Fibroblast of mammary gland (primary cell): ENCODE measurements at places on chromosomes 6 and 20.
A peak's percentile ranks its signal among the peaks of the same experiment; 100 is the strongest.

- no peak for DNase-seq
Measured at GRCh38 chr20:38252292-38253288, 7.9 kb downstream of the KIAA1755 start.

- DNase-seq: no peak
Measured at GRCh38 chr6:154872542-154873114, 122.5 kb upstream of the TIAM2 start.

DNA sequence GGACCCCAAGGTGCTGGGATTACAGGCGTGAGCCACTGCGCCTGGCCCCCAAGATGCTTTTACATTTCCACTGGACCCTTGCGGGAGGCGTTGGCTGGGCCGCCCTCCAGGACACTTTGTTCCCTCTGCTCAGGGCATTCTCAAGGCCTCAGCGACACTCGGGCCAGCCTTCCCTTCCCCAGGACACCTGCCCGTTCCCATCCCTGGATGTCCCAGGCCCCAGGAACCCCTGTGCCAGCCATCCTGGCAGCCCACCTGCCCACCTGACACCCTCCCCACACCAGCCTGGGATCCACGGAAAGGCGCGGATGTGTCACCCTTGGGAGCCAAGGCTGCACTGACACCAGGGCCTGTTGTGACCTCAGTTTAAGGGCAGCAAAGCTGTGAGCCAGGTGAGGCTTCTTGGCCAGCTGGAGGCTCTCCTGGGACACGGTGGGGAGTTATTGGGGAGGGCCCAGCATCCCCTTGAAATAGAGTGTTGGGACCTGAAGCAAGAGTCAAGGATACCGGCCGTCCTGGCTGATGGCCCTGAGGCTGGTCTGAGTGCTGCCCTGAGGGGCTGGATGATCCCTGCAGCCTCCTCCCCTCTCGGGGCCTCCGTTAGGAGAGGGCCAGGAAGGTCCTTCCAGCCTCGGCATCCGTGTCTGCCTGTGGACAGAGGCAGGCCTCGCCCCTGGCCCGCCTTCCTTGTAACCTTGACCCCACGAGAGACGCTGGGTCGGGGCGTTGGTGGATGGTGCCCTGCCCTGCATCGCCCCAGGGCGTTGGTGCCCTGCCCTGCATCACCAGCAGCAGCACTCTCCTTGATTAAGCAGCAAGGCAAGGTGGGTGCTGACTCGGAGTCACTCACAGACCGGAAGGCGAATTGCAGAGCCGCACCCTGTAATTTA lies 84.2 kb upstream of the BHLHE23 start:
- no peak for DNase-seq

DNA sequence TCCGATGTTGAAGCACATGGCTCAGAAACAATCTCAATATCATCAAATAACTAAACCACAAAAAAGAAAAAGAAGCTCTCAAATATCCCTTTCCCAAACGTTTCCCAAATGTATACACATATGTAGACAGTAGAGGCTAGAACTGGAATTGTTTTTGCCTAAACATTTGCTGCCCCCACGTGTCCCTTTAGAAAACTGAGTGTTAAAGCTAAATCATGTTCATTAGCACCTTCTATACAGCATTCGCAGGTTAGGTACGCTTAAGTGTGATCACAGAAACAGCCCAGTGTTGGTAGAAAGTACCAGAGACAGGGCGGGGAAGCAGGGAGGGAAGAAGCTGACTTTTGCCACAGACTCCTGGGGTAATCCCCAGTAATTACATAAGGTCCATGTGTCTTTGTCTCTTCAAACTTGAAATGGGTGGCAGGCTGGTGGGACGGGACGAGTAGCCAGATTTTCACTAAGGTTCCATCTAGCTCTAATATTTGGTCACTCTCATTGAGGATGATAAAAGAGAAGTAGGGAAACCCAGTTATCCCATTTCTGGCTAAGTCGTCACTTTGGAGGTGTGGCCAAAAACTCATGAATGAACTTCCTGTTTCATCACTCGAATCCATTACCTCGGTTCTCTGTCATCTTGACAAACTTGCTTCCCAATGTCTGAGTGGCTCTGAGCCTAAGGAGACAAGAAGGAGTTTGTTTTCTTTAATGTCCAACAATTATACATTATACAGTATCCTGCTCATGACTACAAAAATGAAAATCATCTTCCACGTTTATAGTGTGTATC lies 15.0 kb upstream of the TFAP2A start:
- DNase-seq: peak; percentile 42

GRCh38 chr6:45956663-45957062 lies 59.0 kb downstream of the CLIC5 start:
- no peak for DNase-seq

DNA sequence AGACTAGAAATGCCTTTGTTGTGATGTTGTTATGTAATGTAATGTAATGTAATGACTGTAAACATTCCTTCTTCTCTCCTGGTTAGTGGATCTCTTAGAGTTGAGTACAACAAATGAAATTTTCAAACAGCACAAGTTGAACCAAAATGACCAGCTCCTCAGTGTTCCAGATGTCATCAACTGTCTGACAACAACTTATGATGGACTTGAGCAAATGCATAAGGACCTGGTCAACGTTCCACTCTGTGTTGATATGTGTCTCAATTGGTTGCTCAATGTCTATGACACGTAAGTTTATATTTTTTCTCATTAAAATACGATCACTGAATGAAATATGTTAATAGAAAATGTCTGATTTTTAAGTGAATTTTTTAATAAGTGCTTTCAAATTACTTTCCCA lies 496.7 kb downstream of the UTRN start:
- no peak for DNase-seq

GRCh38 chr6:42745083-42745639 lies 742 bp downstream of the TBCC start:
- DNase-seq: no peak

DNA sequence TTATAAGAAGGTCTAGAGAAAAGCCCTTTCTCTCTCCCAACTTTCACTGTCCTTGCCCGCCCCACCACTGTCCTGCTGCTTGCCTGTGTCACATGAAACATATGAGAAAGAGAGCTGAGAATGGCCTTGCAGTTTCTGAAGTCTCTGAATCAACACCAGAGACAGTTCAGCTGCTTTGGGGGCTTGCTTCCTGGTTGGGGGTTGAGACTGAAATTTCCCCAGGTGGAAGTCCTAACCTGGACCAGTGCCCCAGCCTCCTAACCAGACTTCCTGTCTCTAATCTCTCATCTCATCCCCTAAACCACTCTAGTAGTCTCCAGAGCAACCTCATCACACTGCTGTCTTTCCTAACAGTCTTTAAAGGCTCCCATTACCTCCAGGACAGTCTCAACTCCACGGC lies 10.7 kb downstream of the TRAM2 start:
- DNase-seq: no peak

GRCh38 chr6:36722879-36723278 lies 25.3 kb downstream of the RAB44 start:
- DNase-seq: no peak

DNA sequence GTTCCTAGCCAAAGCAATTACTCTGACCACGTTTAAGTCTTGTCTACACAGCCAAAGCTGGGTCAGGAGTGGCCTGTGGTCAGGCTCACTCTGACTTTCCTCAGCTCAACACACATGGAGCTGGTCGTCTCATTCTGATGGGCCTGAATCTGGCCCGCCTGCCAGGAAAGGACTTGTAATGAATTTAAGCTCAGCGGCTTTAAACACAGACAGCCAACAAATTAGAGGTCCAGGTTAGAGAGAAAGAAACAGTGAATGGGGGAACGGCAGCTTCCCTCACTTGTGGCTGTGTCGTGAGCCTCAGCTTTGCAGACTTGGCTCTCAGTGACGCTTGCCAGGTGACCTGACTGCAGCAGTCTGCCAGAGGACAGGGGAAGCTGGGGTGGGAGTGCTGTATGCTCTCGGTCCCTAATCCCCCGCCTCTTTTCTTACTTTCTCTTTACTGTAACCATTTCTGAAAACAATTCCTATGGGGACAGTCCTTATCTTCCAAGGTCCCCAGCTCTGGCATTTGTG lies 121.9 kb upstream of the AGPAT4 start:
- DNase-seq: no peak

DNA sequence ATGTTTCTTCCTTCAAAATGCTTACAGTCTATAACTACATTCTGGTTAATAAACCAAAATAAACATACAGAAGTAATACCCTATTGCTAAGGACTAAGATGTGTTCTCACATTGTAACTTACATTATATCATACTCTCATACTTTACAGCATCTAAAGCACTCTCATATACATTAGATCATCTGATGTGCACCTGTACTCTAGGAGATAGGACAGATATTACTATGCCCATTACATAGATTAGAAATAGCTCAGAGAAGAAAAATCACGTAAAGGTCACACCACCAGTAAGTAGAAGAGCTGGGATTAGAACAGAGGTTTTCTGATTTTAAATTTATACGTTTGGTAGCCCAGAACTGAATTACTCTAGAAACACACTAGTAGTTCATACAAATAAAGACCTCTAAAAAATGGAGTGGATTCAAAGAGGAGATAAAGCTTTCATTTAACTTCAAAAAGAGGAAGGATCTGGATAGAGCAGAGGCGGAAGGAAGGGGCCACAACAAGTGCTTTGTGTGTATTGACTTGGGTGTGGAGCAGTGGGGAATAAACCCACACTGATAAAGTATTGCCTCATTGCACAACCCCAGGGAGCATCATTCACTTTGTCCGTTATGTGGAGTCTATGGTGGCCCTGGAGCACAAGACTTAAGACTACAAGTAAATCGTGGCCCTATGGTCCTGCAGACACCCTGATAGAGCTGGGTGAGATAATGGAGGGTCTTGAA lies 30.9 kb downstream of the SLC2A12 start:
- DNase-seq: no peak

DNA sequence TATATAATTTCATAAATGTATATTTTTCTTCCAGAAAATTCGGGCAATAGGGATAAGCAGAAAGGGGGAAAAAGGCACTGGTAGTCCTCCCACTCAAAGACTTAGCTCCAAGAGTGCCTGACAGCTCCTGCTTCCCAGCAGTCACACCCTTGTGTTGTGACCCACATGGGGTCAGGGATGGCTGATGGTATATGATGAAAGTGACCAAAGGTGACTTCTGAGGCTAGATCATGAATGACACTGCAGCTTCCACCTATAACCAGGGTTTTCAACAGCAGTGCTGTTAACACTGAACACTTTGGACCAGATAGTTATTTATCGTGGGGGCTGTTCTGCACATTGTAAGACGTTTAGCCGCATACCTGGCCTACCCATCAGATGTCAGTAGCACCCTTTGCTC lies 22.3 kb downstream of the FAM50B start:
- no peak for DNase-seq

DNA sequence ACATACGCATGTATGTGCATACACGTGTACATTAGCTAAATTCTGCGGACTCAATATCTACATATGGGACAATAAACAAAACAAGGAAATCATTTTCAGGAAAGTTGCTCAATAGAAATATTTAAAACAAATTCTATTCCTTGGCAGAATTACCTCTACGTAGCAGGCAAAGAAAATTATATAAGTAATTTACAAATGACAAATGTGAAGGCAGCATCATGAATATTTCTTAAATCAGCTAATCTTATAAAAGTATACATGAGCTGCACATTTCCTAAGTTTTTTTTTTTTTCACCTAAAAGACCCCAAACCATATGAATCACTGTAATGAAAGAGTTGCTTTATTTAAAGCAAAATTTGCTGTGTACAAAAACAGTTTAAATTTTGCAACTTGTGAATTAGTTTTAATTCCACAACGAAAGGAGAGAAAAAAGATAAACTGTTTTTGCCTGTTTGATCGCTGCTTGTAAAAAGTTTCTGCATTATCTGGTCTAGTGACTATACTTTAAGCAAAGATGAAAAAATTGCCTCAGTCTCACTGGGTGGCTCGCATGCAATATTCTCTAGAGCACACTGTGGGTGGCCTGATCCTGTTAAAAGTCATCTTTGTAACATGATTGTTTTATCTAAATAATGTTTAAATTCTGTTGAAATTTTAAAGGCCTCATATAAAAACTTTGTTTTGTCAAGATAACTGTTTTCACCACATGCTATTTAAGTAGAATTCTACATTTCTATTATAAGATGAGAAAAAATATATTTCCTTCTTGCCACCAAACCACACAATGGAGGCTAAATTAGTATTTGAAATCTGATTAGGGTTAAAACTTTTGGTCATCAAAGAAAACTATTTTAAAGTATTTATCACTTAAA lies 57.1 kb downstream of the HUS1B start:
- DNase-seq: no peak

- no peak for DNase-seq
Measured at GRCh38 chr6:115873901-115874300, 186.8 kb downstream of the FRK start.

DNA sequence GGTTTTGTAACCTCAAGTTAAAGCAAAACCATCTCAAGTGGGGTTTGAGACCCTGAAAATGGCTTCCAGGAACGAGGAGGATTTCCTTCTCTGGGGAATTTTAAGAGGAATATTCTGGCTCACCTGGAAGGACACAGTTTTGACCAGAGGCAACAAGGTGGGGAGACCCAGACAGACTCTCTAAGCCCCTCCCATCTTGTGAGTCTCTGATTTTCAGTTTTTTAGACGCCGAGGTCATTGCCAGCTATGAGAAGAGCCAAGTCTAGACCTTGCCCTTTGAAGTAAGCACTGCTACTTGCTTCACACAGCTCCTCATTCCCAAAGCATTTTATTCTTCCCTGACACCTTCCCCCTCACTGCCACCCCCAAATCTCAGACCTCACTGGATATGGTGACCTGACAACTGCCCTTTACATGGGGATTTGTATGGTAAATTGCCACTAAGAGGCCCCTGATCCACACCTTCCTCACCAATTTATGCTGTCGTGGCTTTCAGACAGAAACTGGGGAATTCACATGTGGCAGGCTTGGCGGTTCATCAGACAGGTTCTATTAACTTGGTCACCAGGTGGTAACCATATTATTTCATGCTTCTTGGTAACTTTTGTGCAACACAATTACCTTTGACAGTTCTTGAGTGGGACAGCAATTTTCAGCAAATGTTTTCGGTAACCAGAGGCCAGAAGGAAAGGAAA lies 116.2 kb downstream of the ISM1 start:
- no peak for DNase-seq

DNA sequence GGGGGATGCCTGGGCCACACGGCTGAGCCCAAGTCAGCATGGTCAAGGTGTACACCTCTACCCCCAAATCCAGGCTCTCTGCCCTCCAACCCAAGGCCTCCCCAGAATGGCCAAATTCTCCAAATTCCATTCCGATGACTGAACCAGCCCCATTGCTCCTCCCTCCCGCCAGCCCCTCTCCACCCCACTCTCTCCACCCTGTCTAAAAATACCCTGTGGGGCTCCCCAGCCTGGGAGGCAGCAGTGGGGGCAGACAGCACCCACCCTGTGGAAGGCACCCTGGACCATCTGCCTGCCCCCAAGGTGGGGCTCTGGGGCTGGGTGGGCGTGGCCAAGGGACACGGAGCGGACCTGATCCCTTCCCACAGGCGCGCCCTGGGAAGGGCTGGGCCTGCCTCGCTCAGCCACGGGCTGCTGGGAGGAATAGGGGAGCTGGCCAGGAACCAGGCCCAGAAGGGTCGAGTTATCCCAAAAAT lies 11.4 kb downstream of the TEAD3 start:
- DNase-seq: no peak
